GM23338 (cell line): ENCODE measurements at places on chromosomes 11 and 22.
A peak's percentile ranks its signal among the peaks of the same experiment; 100 is the strongest.

DNA sequence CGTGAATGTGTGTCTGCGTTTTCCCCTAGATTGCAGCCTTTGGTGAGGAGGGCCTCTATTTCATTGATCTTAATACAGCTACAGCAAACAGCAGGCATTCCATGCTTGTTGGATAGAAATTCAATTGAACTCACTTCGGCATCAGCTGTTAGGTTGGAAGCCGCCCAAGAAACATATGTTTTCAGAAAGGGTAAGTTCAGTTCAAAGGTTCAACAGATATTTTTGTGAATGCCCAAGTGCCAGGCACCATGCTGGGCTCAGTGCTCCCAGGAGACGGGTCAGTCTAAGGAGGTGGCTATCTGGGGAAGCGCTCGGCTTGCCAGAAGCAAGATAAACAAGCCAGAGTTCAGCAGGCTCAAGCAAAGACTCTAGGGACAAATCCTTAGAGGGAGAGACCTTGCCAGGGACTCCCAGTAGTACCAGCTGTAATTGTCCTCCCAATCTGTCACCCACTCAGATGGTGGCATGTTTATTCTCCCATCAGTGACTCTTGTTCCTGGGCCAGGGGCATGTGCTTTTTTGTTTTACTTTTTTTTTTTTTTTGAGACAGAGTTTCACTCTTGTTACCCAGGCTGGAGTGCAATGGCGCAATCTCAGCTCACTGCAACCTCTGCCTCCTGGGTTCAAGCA is 64.5 kb upstream of the LARGE1 start:
- no peak for DNase-seq

DNA sequence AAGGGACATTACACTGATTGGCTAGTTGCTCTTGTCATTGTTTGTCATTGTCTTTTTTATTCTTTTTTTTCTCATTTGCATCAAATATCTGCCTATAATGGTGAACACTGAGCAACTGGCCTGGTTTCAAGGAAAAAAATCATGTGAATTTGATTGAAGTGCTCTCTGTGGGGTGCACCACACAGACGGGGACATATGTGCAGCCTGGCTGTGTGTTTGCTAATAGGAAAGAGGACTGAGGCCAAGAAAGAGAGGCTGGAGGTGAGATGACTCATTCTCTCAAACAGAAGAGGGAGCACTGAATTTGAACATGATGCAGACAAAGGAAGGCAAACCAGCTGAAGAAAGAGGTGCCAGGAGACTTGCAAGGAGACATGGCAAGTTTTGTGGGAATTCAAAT is 684.9 kb upstream of the CCDC90B start:
- peak; percentile 20 for DNase-seq

GRCh38 chr11:10669258-10670033 is 24.1 kb downstream of the IRAG1 start:
- DNase-seq = no peak

DNA sequence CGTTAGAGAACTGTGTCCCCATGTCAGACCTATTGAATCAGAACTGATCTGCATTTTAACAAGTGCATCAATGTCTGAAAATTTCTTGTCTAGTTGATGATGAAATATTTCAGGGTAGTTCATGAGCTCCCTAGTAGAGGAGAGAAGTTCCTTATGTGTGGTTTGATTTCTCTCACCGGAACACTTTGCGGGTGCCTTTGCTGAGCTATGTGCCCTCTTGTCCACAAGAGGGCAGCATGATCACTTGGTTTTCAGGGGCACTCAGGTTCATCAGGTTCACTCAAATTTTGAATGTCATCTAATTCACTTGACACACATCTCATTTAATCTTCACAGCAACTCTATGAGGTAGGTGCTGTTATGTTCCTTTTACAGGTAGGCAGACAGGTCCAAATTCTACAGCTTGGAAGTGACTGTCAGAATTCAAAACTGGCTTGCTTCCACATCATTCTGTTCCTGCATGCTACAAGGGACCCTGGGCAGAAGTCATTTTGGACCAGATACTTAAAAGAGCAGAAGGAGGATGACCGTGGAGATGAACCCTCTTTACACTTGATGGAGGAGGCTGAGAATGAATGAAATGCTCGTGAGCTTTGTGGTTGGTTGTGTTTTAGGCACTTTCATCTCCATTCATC is 55.6 kb downstream of the P4HA3 start:
- DNase-seq = peak; percentile 71

DNA sequence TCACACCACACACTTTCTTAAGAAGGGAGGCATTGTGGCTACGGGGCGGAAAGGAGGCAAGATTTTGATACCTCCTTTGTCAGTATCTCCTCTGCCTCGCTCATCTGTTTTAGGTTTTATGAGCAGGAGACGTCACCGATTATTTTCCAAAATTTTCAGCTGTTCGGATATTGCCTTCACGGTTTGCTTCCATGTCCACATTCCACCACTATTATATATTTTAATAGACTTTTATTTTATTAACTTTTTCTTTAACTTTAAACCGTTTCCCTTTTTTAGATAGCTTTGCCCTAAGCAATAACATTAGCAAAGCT is 33.7 kb upstream of the CREB3L1 start:
- DNase-seq = no peak

DNA sequence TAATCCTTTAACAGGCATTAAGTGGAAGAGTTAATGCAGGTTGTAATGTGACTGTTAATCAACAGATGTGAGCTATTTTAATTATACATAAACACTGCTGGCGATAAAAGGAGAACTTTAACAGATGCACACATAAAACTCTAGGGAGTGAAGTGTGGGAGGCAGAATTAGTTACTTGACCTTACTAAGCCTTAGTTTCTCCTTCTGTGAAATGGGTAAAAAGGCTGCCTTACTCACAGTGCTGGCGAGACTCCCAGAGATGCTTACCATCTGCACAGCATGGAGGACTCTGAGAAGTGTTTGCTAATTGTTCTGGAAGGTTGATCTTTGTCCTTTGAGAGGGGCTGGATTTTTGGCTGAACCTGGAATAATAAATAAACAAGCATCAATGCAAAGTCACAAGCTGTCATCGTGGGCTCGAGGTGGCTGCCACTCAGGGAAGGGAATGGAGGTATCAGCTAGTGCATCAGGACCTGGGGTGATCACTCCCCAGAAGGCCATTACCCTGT is 58.6 kb upstream of the MPEG1 start:
- DNase-seq = no peak

DNA sequence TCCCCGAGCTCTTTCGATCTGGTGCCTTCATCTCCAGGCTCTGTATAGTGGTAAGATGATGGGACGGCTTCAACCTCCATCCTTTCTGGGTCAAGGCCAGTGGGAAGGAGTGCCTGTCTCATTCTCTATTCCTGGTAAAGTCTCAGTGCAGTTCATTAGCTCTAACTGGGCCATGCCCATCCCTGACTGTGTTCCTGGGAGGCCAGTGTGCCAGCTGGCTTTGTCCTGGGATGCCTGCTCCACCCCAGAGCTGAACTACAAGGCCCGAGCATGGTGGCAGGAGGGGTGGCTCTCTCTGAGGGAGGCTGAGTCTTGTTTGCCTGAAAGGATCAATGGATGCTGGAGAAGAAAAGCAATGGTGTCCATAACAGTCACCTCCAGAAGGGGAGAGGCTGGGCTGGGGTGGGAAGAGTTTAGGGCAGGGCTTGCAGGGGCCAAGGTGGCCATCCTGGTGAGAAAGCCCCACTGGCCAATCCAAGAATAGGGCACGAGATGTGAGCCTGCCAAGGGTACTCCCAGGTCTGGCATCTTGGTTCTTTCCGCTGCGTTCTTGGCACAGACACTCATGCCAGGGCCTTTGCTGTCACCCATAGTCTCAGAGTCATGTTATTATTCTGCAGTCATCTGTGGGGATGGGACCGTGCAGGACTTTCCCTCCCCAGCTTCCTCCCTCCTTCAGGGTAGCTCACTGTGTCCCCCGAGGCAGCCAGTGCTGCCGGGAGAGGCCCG is 60.1 kb downstream of the PARVB start:
- DNase-seq = no peak

- no peak for DNase-seq
Observed at GRCh38 chr11:14582793-14583192, 60.8 kb upstream of the PDE3B start.

DNA sequence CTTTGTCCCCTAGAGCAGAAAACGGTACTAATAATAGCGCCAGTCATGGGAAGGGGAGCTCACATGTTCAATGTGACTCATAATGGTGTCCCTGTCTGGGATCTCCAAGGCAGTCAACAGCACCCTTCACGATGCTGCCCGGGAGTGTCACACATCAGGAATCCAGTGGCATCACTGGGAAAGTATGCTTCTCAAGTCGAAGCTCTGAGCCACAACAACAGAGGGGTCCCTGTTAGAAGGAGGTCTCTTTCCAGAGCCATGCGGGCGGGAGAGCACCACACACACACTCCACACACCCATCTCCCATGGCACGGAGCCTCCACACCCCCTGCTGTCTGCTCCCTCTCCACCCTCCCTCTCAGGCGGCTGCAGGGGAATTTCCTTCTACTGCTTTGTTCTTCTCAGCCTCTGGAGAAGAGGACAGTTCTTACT is 119.7 kb downstream of the ETS1 start:
- no peak for DNase-seq

- no peak for DNase-seq
Observed at GRCh38 chr11:86497310-86497709, 122.6 kb downstream of the CCDC81 start.

- no peak for DNase-seq
Observed at GRCh38 chr22:49546811-49547585, 280.7 kb downstream of the BRD1 start.

DNA sequence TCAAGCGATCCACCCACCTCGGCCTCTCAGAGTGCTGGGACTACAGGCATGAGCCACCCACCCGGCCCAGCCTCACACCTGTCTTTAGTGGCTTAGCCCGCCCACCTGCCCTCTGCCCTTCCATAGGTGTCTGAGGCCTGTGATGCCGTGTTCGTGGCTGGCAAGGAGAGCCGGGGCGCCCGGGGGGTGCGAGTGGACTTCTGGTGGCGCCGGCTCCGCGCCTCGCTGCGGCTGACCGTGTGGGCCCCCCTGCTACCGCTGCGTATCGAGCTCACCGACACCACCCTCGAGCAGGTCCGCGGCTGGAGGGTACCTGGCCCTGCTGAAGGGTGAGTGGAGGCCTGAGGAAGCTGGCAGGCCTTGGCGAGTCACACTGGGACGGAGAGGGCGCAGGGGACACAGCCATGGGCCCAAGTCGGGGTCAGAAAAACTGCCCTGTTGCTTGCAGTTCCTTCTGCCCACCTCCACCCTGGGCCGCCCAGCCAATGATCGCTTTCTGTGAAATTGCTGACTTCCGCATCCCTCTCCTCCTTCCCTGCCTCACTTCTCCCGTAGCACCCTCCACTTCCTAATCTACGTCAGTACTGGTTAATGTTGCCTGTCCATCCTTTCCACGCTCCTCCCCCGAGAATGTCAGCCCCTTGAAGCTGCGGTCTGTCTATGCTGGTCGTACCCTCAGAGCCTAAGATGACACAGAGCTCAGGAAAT is 9.3 kb downstream of the TMEM132A start:
- no peak for DNase-seq

GRCh38 chr11:130544266-130544665 is 95.8 kb downstream of the ADAMTS15 start:
- DNase-seq = no peak

DNA sequence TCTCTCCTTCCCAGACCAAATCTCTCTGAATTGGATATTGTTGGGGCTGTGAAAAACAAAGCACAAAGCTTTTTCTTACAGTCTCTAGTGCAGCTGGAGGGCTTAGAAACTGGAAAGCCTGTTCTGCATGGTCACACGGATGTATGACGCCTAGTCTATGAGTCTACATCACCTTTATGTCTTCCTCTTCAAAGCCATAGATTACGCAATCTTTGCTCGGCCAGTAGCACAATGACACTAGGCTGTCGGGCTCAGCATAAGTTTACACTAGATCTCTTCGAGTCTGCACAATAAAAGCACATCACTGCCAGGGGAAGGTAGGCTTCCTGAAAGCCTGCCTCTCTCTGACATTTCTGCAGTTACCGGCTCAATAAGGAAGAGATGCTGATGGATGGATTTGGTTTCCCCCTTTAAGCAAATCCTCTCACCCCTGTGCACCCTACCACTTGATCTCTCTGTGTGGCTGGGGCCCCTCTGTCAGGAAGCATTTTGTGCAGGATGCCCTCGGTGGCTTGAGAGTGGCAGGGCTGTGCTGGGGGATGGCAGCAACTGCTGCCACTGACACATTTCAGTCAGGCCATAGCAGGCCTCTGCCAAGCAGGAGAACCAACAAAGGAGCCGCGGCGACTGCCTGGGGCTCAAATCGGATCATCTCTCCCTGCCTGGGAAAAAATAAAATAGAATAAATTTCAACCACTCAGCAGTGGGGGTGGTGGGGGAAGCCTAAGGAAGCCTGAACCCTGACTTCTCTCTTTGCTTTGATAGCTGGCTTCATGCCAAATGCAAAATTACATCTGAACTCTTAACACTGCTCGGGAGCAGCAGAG is 1272.8 kb downstream of the LRRC4C start:
- no peak for DNase-seq

DNA sequence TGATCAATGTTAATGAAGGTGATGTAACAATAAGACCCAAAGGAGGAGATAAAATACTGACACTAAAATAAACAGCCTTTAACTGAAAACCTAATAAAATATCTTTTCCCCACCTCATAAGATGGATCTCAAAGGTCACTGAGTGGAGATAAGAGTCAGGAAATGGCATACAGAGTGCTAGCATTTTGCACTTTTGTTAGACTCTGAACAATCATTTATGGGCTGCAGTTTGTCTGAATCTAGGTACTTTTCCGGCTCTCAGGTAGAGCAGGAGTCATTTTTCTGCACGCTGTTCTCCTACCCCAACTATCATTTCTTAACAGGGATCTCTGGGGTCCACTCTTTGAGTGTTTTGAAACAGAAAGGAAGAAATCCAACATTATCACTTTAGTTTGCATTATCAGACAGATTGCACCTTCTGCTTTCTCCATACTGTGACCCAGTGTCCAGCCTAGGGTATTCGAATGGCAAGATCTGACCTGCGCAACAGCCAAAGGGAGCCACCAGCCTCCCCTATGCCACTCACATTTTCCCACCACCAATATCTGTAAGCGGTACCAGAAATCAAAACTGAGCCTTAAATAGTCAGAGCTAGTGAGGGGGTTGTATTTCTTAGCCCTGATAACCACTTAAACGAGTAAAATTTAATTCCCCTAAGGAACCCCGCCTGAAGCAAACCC is 863 bp downstream of the SIAE start:
- DNase-seq = no peak

DNA sequence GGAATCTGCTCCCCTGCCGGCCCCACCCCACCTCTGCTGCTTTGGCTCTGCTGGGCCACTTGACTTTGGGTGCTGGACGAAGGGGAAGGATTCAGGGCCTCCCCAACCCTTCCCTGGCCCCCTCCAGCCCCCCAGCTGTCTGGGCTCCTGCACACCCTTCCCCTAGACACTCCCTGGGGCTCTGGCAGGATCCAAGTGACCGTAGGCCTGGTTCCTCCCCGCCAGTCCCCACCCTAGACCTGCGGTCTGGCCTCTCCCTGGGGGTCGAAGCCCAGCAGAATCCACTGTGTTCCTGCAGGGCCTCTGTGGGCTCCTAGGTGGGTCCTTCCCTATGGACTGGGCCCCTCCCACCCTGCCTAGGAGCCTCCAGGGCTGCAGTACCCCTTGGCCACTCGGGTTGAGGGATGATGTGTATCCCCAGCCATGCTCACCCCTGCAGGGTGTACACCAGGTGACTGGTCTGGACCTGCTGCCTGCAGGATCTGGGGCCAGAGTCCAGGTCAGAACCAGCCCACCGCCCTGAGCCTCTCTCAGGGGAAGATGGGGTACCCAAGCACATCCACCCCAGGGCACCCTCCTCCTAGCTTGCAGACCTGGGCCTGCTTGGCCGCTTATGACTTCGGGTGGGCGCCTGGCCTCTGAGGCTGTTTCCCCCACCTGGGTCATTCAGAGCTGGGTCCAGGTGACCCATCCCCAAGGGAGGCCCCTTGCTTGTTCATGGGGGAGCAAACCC is 5.6 kb downstream of the PIM3 start:
- no peak for DNase-seq

GRCh38 chr22:25360411-25360810 is 141.0 kb downstream of the CRYBB2 start:
- no peak for DNase-seq
